ENCODE measurements at places on chromosomes 16 and 17. TPM values are rescaled to one million over a fixed set of nuclear protein-coding genes. Genes with fewer than 3 reads are reported as not detected.

GRCh38 chr17:49193513-49194296 is 16.7 kb downstream of the GNGT2 start:
- H3K4me3 ChIP-seq: peak overlapping the region; percentile 85
- peak overlapping the region; percentile 92 for H3K27ac ChIP-seq
- H3K27me3 ChIP-seq: no peaks in the 10 kb centered on the region
- H3K4me1 ChIP-seq: peaks cover 19% of the 10 kb centered on the region

GRCh38 chr17:4852567-4853207 is 19.5 kb downstream of the MINK1 start:
- no peak for DNase-seq
- peaks cover 20% of the 10 kb centered on the region for H3K36me3 ChIP-seq
- no peaks in the 10 kb centered on the region for H3K27me3 ChIP-seq

DNA sequence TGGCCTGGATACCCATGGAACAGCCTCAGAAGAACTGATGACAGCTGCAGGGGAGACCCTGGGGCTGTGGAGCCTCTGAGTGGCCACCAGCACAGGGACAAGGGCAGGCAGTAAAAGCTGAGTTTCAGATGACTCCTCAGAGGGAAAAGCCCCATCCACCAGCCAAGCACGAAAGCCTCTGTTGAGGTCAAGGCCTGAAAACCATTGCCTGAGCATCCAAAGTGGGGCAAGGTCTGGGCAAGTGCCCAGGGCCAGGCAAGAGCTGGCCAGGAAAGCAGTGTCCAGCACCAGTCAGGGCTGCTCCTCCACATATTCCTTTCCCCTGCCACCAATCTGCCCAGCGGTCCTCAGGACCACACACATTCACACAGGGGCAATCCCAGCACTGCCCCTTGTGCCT is 16.4 kb downstream of the ATP6V0D1 start:
- H3K4me1 ChIP-seq: peaks cover 3% of the 10 kb centered on the region
- no peak for DNase-seq
- H3K27ac ChIP-seq: no peak overlapping the region

MYH13 gene
- not detected for polyA plus RNA-seq

DNA sequence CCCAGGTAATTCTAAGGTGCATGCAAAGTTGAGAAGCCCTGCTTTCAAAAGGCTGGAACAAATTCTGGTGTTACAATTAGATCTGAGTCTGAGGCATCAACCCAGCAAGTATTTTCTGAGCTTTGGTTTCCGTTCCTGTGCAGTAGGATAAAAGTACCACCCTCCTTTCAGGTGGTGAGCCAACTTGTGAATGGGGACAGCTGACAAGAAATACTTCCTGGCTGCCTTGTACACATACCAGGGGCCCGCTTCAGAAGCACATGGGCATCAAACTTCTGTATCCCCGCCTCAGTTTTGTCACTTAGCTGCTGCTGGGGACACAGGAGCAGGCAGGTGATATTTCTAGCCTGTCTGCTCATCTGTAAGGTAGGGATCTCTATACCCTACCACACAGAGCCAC is 252.2 kb downstream of the CPPED1 start:
- no peaks in the 10 kb centered on the region for H3K27me3 ChIP-seq
- H3K4me3 ChIP-seq: no peak overlapping the region
- H3K27ac ChIP-seq: peak overlapping the region; percentile 1
- H3K36me3 ChIP-seq: no peaks in the 10 kb centered on the region
- H3K4me1 ChIP-seq: peaks cover 26% of the 10 kb centered on the region

PYY gene
- not detected for polyA plus RNA-seq

FBXL16 gene
- 10.5 TPM for polyA plus RNA-seq

SP6 gene
- polyA plus RNA-seq: not detected

DNA sequence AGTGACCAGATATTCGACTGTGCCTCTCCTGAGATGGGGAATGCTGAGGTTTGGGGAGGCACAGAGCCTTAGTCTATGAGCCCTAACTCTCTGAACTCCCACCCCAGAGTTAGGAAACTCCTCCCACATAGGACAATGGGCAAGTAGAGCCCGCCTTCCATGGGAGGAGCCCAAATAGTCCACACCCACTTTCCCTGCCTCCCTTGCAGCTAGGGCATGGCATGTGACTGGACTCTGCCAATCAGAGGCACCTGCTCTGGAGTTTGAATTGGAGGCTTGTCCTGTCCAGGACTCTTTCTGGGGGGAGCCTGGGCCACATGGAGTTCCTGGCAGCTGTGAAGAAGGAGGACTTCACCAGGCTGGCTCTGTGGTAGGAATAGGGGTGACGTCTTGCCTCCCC is 48.4 kb downstream of the SOCS1 start:
- no peaks in the 10 kb centered on the region for H3K27me3 ChIP-seq
- no peak for DNase-seq
- H3K4me1 ChIP-seq: peaks cover 10% of the 10 kb centered on the region
- H3K4me3 ChIP-seq: no peak overlapping the region
- H3K36me3 ChIP-seq: no peaks in the 10 kb centered on the region

GRCh38 chr17:45951941-45952340 is 47.1 kb upstream of the STH start:
- peaks cover 8% of the 10 kb centered on the region for H3K4me1 ChIP-seq
- no peak overlapping the region for H3K27ac ChIP-seq
- H3K4me3 ChIP-seq: no peak overlapping the region
- peaks cover 8% of the 10 kb centered on the region for H3K27me3 ChIP-seq
- H3K36me3 ChIP-seq: no peaks in the 10 kb centered on the region

FZD2 gene
- not detected for polyA plus RNA-seq

- DNase-seq: peak; percentile 20
- peaks cover 7% of the 10 kb centered on the region for H3K36me3 ChIP-seq
- peak overlapping the region; percentile 69 for H3K27ac ChIP-seq
- H3K4me3 ChIP-seq: peak overlapping the region; percentile 73
- no peaks in the 10 kb centered on the region for H3K27me3 ChIP-seq
These were observed 10.2 kb downstream of the COTL1 start for GRCh38 chr16:84607694-84608093.

IRX5 gene
- not detected for polyA plus RNA-seq

DNA sequence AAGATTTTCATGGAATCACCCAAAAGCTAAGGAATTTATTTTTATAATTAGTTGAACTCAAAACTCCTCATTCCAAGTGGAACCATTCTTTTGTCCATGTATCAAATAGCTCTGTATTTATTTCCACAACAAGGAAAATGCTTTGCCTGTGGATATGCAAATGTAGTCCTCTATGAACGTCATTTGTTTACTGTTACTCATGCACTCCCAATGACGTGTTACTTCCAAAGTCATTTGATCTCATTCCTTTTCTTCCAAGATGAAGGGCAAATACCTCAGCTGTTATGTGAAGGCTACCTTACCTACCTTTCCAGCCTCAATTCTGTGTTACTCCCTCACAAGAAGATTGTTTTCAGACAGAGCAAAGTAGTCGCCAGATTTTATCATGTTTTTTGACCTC is 83.7 kb downstream of the ITFG1 start:
- H3K27ac ChIP-seq: no peak overlapping the region
- peaks cover 6% of the 10 kb centered on the region for H3K36me3 ChIP-seq
- H3K4me3 ChIP-seq: no peak overlapping the region
- H3K4me1 ChIP-seq: no peaks in the 10 kb centered on the region

- DNase-seq: peak; percentile 6
- H3K27ac ChIP-seq: no peak overlapping the region
- no peaks in the 10 kb centered on the region for H3K4me1 ChIP-seq
- no peak overlapping the region for H3K4me3 ChIP-seq
These were observed 45.9 kb downstream of the SLC6A2 start for GRCh38 chr16:55701442-55702319.

GRCh38 chr17:41433586-41433985 is 7.2 kb downstream of the KRT38 start:
- H3K4me1 ChIP-seq: no peaks in the 10 kb centered on the region
- no peak for DNase-seq
- no peak overlapping the region for H3K27ac ChIP-seq
- peaks cover 5% of the 10 kb centered on the region for H3K27me3 ChIP-seq

CES1 gene
- polyA plus RNA-seq: 1.1 TPM

DNA sequence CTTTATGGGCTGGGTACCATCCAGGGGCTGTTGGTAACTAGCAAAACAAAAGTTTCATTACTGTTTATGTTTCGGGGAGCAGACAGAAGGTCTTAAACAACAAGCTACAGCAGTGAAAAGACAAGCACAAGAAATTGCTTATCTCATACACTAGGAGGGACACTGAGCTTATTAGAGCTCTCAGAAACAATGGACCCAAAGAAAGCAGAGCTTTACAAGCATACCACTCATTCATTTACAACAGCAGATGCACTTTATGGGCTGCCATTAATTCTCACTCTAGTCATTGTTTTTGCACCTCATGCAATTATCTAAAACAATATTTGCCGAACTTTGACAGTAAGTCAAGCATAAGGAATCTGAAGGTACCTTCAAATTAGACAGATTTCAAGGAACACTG is 10.0 kb downstream of the KRT16 start:
- no peaks in the 10 kb centered on the region for H3K36me3 ChIP-seq
- no peaks in the 10 kb centered on the region for H3K4me1 ChIP-seq
- no peak overlapping the region for H3K27ac ChIP-seq
- no peak for DNase-seq
- peaks cover 7% of the 10 kb centered on the region for H3K27me3 ChIP-seq
- H3K4me3 ChIP-seq: no peak overlapping the region

DNA sequence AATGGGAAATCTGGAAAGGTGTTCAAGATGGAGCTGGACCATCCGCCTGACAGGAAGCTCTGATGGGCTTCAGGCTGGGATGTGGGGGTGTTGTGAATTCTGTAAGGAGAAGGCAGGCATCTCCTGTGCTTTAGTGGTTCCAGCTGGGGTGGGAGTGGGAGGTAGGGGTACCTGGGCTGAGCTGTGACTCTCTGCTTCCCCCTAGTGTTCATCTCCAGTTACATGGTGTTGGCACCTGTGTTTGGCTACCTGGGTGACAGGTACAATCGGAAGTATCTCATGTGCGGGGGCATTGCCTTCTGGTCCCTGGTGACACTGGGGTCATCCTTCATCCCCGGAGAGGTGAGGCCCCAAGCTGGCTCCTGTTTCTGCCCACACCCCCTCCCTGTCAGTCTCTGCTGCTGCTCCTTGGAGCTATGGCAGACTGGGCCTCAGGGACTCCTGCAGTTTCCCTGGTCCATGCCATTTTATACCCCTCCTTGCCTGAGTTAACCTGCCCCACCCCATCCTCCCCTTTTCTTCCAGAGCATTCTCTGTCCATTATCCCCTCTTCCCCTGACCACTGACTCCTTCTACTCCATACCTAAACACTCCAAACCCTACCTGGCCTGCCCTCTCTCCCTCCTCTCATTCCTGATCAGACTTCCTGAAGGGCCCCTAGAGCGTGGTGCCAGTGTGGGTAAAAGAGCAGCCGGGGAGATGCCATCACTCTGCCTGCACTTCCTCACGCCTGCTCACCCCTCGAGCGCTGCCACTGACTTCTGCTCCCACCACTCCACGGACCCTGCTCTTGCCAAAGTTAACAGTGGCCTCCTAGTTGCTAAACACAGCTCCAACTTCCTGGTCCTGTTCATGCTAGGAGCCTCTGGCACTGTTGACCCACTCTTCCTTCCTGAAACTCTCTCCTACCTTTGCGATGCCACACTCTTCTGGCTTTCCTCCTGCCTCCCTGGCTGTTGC is 3.4 kb downstream of the SPNS1 start:
- peaks cover 31% of the 10 kb centered on the region for H3K4me1 ChIP-seq
- DNase-seq: peak; percentile 46
- no peaks in the 10 kb centered on the region for H3K27me3 ChIP-seq
- H3K36me3 ChIP-seq: peaks cover 22% of the 10 kb centered on the region
- no peak overlapping the region for H3K27ac ChIP-seq

GRCh38 chr17:16419074-16419928 is 3.9 kb downstream of the TRPV2 start:
- DNase-seq: no peak
- H3K4me1 ChIP-seq: peaks cover 57% of the 10 kb centered on the region
- H3K4me3 ChIP-seq: peak overlapping the region; percentile 61
- H3K27ac ChIP-seq: peak overlapping the region; percentile 15

KRT25 gene
- not detected for polyA plus RNA-seq

CYLD gene
- 161 TPM for polyA plus RNA-seq

HBQ1 gene
- polyA plus RNA-seq: not detected

DNA sequence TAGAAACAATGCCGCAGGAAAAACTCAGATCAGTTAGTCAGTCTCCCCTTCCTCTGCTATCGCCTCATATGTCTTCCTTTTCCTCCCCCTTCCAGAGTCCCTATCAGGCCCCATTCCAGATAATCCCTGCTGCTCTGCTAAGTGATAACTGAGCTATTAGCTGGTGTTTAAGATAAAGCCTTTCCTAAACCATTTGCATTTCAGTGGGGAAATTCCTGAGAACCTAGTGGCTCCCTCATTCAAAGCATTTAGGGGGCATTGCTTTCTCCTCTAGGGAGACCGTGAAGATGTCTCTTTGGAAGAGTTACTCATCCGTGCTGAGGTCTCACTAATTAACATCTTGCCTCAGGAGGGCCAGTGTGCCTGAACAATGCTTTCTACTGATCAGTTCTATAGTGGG is 401.6 kb downstream of the NPIPA7 start:
- H3K4me1 ChIP-seq: no peaks in the 10 kb centered on the region
- H3K27ac ChIP-seq: no peak overlapping the region
- no peaks in the 10 kb centered on the region for H3K27me3 ChIP-seq

DNA sequence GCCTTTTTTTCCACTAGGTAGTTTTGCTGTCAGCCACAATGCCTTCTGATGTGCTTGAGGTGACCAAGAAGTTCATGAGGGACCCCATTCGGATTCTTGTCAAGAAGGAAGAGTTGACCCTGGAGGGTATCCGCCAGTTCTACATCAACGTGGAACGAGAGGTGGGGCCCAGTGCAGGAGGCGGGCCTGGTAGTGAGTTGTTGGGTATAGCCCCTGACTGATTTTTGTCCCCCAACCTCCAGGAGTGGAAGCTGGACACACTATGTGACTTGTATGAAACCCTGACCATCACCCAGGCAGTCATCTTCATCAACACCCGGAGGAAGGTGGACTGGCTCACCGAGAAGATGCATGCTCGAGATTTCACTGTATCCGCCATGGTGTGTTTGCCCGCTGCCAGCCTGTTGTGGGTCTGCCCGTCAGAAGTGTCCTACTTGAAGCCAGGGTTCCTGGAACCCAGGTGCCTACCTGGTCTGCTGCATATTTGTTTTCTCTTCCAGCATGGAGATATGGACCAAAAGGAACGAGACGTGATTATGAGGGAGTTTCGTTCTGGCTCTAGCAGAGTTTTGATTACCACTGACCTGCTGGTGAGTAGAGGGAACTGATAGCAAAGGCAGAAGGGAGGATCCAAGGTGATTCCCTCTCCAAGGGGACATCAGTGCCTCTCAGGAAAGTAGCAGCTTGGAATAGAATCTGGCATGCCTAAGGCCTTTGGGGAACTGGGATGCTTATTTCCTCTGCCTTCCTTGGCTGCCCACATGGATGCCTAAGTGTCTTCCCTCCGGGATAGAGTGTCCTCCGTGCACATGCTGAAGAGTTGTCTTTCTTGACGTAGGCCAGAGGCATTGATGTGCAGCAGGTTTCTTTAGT is 1.9 kb upstream of the CD68 start:
- H3K4me3 ChIP-seq: no peak overlapping the region
- H3K4me1 ChIP-seq: peaks cover 41% of the 10 kb centered on the region

GRCh38 chr17:81267390-81268067 is 27.6 kb downstream of the SLC38A10 start:
- DNase-seq: no peak
- no peaks in the 10 kb centered on the region for H3K27me3 ChIP-seq
- H3K4me1 ChIP-seq: no peaks in the 10 kb centered on the region
- H3K36me3 ChIP-seq: peaks cover 66% of the 10 kb centered on the region

- H3K27ac ChIP-seq: no peak overlapping the region
- no peak for DNase-seq
- no peaks in the 10 kb centered on the region for H3K36me3 ChIP-seq
- no peaks in the 10 kb centered on the region for H3K4me1 ChIP-seq
- H3K4me3 ChIP-seq: no peak overlapping the region
These were observed 108.9 kb downstream of the ENGASE start for GRCh38 chr17:79183293-79184158.

GRCh38 chr17:63699638-63700527 is at the start of gene LIMD2:
Gene LIMD2, minus strand, starts transcription at chr17:63700125. Its CDS starts 827 bp downstream, at chr17:63699298.
- peak; percentile 80 for DNase-seq
- peaks cover 81% of the 10 kb centered on the region for H3K4me1 ChIP-seq
- H3K27me3 ChIP-seq: no peaks in the 10 kb centered on the region
- peak within 1 kb of the TSS; percentile 93 for H3K27ac ChIP-seq

Measured in CD4-positive, CD25-positive, alpha-beta regulatory T cell (primary cell).